ENCODE measurements at places on chromosomes 12 and 14.

- peaks cover 14% of the 10 kb centered on the region for H3K36me3 ChIP-seq
- no peak for DNase-seq
- peaks cover 5% of the 10 kb centered on the region for H3K4me1 ChIP-seq
- no peaks in the 10 kb centered on the region for H3K27me3 ChIP-seq
- H3K4me3 ChIP-seq, result no peak overlapping the region
Measured at GRCh38 chr14:64092338-64092737, 201.8 kb downstream of the ESR2 start.

DNA sequence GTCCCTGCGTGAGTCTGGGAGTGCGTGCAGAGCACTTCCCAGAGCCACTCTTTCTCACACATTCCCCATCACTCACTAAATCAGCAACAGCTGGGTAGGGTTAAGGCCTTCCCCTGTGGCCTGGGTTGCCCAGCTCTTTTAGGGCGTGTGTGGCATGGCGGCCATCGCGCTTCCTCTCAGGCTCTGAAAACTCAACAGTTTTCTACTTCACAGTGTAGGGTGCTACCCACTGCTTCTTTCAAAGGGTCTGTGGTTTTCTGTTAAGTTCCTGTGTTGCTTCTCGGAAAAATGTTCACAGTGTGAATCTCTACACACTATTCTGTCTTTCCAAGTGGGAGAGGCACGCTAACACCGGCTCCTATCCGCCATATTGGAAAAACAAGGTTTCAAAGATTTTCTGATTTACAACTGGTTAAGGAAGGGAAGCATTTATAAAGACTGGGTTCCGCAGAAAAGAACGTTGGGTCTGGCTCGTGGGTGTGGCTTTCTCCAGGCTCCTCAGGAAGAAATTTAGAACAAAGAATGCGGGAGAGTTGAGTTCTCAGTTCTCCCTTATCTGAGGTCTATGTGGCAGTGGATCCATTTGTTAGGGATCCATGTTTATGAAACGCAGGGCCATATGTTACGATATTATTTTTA is 34.9 kb upstream of the AEBP2 start:
- no peak for DNase-seq
- peak overlapping the region; percentile 77 for H3K27ac ChIP-seq
- H3K4me3 ChIP-seq, result peak overlapping the region; percentile 30
- peaks cover 6% of the 10 kb centered on the region for H3K4me1 ChIP-seq
- no peaks in the 10 kb centered on the region for H3K27me3 ChIP-seq

- no peak overlapping the region for H3K4me3 ChIP-seq
- H3K27me3 ChIP-seq, result no peaks in the 10 kb centered on the region
- no peak overlapping the region for H3K27ac ChIP-seq
- DNase-seq, result no peak
- H3K4me1 ChIP-seq, result peaks cover 5% of the 10 kb centered on the region
Measured at GRCh38 chr14:97846156-97846555, 1049.0 kb downstream of the VRK1 start.

DNA sequence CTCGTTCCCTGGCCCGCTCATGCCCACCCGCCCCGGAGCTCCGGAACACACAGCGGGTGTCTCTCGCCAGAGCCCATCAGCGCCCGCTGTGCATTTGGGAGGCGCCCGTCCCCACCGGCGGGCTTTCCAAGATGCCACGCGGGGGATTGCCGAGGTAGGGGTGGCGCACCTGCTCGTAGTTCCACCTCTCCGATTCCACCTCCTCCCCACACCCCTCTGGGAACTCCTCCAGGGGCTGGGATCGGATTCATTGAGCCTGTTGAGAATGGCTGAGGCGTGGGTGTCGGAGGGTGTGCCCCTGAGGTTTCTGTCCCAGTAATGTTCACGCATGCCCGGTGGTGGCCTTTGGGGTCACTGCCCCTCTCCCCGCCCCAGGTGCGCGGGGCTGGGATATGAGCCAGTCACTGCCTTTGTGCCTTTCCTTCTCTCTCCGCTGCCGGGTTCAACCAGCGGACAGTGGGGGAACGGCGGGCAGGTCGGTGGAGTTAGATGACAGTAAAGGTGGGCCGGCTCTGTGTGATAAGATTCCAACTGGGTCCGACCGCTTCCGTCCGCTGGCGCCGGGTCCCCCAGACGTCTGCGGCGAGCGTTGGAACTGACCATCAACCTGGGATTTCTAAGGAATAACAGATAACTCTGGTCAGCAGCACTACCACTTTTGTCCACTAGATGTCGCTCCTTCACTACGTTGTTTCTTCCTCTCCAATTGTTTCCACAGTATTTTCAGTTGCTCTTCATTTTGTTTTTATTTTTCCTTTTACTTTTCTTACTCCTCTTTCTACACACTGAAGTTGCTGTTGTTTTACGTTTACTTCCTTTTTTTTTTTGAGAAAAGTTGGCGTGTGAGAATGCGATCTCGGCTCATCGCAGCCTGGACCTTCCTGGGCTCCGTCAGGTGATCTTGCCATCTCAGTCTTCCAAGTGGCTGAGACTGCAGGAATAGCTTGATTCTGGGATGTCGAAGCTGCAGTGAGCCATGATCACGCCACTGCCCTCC is 178.1 kb upstream of the ALG10B start:
- peaks cover 10% of the 10 kb centered on the region for H3K27me3 ChIP-seq
- H3K36me3 ChIP-seq, result no peaks in the 10 kb centered on the region
- peaks cover 6% of the 10 kb centered on the region for H3K4me1 ChIP-seq
- DNase-seq, result peak; percentile 76

DNA sequence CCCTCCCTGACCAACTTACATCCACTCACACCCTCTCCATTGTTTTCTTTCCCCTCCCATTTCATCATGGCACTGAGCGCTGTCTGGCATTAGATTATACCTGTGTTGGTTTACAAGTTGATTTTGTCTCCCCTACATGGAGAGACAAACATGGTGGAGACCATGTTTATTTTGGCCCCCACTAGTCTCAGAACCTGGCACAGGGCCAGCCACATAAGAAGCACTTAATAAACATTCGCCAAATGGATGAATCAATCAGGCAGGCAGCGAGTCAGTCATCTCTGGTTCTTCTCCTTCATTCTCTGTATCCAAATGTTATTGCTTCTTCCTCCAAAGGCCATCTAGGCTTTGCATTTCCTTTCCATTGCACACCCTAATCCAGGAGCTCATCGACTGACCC is 177.4 kb downstream of the DPF3 start:
- no peak overlapping the region for H3K27ac ChIP-seq
- no peak overlapping the region for H3K4me3 ChIP-seq
- no peaks in the 10 kb centered on the region for H3K27me3 ChIP-seq

GRCh38 chr12:4151362-4152121 is 122.0 kb upstream of the CCND2 start:
- H3K36me3 ChIP-seq, result no peaks in the 10 kb centered on the region
- H3K4me1 ChIP-seq, result peaks cover 84% of the 10 kb centered on the region
- no peaks in the 10 kb centered on the region for H3K27me3 ChIP-seq
- no peak overlapping the region for H3K4me3 ChIP-seq

DNA sequence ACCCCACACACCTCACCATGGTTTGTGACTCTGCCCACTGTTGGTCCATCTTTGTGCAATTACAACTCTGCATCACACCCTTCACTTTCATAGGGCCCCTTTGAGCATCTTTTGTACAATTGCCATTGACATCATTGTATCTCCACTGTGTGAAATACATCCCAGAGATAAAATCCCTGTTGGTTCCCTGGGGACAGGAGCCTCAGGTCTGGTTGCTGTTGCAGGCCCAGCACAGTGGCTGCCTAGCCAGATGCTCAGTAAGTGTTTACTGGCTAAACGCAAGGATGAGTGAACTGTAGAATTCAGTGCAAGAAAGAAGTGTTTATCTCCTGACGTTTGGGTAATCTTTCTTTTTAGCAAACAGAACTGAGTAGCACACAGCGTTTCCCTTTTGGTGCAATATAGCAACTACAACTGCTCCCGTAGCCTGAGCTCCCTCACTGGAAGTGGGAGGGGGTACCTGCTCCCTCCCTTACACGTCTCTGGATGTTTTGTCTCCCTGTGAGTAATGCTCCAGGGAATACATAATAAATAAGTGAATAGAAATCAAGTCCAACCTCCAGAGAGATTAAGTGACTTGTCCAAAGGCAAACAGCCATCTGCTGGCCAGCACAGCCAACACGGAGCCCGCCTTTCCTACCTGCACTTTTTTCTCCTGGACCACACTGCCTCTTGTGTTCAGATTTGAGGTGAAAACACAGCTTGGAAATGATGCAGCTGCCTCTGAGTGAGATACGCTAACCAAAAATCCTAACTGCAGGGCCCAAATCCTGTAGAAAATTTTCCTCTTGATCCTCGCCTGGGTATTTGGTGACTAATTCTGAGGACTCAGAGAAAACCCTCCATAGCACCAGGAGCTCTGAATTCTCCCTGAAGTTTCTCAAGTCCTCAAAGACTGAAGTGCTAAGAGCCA is 27.4 kb downstream of the GALNT16 start:
- no peak overlapping the region for H3K4me3 ChIP-seq
- H3K27ac ChIP-seq, result no peak overlapping the region
- H3K27me3 ChIP-seq, result no peaks in the 10 kb centered on the region
- no peak for DNase-seq
- no peaks in the 10 kb centered on the region for H3K36me3 ChIP-seq
- H3K4me1 ChIP-seq, result no peaks in the 10 kb centered on the region

DNA sequence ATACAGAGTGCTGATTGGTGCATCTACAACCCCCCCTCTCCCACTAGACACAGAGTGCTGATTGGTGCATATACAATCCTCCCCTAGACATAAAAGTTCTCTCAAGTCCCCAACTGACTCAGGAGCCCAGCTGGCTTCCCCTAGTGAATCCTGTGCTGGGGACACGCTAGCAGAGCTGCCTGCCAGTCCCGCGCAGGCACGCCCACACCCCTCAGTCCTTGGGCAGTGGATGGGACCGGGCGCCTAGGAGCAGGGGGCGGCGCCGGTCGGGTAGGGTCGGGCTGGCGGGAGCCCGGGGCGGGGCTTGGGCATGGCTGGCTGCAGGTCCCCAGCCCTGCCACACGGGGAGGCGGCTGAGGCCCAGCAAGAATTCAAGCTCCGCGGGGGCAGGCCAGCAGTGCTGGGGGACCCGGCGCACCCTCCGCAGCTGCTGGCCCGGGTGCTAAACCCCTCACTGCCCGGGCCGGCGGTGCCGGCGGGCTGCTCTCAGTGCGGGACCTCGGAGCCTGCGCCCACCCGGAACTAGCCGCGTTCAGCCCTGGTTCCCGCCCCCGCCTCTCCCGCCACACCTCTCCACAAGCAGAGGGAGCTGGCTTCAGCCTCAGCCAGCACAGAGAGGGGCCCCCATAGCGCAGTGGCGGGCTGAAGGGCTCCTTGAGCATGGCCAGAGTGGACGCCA is 64.3 kb upstream of the DDHD1 start:
- peaks cover 5% of the 10 kb centered on the region for H3K4me1 ChIP-seq
- H3K36me3 ChIP-seq, result no peaks in the 10 kb centered on the region
- H3K4me3 ChIP-seq, result peak overlapping the region; percentile 74
- H3K27me3 ChIP-seq, result no peaks in the 10 kb centered on the region

DNA sequence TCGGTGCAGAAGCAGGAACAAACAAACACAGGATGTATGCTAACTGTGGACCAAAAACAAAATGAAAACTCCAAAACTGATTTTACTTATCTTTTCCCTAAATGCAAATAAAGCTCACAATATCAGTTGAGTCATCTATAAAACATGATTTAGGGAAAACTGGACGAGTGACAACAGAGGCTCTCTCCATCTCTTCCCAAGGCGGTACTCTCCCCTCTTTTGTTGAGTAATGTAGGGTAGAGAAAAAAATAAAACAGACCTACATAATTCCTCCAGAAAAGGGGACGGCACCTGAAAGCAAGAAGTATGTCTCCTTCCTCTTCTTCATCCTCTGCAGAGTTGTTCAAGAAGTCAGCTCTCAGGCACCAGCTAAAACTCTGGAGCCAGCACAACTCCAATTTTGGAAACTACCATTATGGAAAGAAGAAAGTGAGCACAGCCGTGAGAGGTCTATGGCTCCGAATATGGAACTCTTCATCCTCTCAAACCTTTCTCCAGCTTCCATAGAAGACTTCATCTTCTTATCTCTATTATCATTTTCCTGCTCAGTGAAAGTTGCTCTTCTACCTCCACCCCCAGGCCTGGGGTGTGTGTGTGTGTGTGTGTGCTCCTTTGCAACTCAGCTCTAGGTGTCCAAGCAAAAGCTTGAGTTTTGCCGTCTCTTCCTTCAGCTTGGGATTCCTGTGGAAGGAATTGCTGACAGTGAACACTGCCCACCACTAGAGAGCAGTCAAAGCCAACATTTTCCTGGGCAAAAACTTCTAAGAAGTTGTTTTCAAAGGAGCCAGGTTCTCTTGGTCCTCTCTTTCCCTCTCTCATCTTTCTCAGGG is 155.4 kb downstream of the DIO2 start:
- H3K4me1 ChIP-seq, result no peaks in the 10 kb centered on the region
- no peaks in the 10 kb centered on the region for H3K36me3 ChIP-seq
- peak; percentile 6 for DNase-seq
- H3K27ac ChIP-seq, result no peak overlapping the region
- H3K4me3 ChIP-seq, result no peak overlapping the region

DNA sequence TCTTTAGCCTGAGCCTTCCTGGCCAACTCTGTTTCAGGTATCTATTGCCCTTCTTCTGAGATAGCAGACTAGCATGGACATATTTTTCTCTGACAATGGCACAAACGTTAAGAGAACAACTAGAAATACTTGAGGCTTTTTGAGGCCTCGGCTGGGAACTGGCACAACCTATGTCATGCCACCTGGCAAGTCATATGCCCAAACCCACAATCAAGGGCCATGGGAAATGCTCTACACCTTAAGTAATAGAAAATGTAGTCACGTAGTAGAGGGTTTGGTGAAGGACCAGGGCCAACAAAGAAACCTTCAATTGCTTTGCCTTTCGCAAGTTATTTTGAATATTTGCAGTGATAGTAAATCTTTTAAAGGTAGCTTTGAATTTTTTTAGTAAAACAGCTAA is 325.4 kb downstream of the ZFP36L1 start:
- DNase-seq, result no peak
- peaks cover 35% of the 10 kb centered on the region for H3K4me1 ChIP-seq
- H3K27me3 ChIP-seq, result no peaks in the 10 kb centered on the region
- H3K4me3 ChIP-seq, result no peak overlapping the region
- no peak overlapping the region for H3K27ac ChIP-seq

DNA sequence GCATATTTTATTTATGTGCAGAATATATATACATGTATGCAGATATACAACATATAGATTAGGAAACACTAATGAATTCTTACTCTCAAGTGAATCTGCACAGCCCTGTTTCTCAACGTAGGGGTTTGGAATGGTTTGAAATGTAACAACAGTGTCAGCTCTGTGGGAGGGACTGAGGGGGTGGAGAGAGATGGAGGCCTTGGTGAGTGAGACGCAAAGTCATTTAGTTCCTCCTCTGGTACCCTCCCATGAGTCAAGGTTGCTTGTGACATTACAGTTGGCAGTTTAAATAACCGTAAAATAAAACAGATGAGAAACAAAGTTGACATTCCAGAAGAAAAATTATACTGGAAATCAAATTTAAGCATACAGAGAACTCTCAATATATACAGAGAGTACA is 313.0 kb upstream of the PRKD1 start:
- no peak overlapping the region for H3K27ac ChIP-seq
- H3K4me3 ChIP-seq, result no peak overlapping the region
- DNase-seq, result no peak
- no peaks in the 10 kb centered on the region for H3K4me1 ChIP-seq

DNA sequence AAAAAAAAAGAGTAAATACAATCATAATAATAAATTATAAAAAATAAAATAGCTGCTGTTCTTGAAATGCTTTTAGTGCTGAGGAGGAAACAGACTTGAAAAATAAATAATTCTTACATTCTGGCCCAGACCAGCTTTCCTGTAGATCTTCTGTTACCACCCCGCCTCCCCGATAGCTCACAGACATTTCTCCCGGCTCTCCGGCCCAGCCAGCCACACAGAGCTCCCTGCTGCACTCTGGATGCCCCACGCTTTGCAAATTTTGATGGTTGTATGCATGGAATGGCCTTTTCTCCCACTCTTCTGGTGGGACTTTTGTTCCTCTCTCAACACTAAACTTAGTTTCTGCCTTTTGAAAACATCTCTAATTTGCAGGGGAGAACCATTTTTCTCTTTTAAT is 249.3 kb downstream of the ATP23 start:
- H3K27me3 ChIP-seq, result peaks cover 8% of the 10 kb centered on the region
- no peaks in the 10 kb centered on the region for H3K36me3 ChIP-seq
